ENCODE measurements at places on chromosomes 7 and 10.

DNA sequence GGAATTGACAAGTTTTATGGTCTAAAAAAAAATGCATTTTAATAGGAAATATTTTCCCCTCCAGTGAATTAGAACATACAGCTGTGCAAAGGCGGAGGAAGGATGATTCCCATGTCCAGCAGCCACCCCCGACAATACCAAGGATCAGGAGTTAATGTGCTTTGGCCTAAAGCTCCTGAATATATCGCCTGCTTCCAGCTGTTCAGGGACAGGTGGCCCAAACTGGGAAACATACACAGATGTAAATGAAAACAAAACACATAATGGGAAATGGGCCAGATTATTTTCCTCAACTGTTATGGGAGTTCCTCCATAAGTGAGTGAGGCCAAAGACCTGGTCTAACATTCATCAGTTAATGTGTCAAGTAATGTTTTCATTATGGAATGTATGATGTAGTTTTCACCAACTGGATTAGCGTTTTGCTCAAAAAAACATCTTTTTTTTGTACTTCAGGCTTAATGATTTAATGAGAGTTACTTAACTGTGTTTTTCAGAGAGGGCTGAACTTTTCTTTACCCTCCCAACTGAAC is 55.1 kb upstream of the LAMB1 start:
- DNase-seq = no peak

DNA sequence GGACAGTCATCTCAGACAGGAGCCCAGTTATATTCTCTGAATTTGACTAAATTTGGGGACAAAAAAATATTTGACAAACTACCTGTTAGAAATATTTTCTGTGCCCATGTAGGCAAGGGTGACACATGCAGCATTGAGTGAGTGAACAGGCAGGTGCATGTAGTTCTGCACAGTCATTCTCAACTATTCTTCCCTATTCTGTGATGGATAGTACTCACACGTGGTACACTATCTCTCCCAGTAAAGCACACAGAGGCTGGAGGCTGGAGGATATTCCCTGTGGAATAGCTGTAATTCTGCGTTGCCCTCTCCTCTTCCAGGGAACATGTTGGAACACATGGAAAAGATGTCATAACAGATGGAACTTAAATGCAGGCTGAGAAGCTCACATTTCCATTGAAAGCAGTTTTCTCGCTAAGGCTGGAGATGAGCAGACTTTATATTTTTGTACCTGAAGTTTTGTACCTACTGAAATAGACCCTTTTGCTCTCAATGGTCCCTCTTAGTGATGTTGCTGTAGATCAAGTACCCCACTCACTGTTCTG is 75.0 kb downstream of the GPR141 start:
- no peak for DNase-seq

DNA sequence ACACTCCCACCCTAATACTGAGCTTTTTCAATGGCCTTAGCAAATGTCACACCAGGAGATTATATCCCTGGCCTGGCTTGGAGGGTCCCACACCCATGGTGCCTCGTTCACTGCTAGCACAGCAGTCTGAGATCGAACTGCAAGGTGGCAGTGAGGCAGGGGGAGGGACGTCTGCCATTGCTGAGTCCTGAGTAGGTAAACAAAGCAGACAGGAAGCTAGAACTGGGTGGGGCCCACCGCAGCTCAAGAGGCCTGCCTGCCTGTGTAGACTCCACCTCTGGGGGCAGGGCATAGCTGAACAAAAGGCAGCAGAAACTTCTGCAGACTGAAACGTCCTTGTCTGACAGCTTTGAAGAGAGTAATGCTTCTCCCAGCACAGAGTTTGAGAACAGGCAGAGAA is 338.9 kb upstream of the MBL2 start:
- no peak for DNase-seq

GRCh38 chr10:59995862-59996261 is 89.5 kb upstream of the CCDC6 start:
- no peak for DNase-seq

DNA sequence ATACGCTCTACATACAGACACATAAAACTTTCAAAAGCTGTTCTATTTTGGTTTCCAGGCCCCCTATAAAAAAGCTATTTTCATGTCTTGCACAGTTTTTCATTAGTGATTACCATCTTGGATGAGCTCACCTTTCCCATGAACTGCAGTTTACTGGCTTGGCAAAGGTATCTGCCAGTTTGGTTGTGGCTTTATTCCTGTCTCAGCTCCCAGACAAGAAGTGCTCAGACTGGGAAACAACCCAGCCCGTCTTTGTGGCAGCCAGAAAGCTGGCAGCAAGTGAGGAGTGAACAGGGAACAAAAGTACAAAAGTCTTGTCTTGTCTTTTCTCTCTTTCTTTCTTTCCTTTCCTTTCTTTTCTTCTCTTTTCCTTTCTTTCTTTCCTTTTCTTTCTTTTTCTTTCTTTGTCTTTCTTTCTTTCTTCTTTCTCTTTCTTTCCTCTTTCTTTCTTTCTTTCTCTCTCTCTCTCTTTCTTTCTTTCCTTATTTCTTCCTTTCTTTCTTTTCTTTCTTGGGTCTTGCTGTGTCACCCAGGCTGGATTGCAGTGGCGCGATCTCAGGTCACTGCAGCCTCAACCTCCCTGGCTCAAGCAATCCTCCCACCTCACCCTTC is 138.8 kb downstream of the CFAP58 start:
- no peak for DNase-seq

DNA sequence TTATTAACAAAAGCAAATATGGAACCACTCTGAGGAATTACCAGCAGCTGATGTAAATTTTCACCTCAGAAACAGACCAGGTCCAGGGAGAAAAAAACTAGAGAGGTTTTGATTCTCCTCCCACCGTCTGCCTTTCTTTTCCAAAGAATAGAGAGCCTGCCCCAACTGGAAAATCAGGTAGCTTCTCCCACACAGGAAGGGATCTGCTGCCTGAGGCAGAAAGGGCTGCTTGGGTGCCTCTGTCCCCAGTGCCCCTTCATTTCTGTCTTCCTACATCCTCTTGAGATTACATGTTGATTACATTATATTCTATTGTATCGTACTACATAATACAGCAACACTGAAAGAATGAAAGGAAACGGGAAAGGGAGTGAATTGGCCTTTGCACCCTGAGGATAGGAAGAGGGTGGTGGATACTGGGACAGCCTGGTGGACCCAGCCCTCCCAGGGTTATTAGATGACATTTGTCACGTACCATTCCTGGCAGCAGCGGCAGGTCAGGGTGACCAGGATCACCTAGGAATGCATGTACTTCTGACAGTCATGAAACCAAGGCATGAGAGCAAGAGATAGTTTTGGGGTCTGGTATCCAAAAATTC is 8.9 kb downstream of the ST8SIA6 start:
- no peak for DNase-seq

Data from lung microvascular endothelial cell (primary cell).